Fibroblast of skin of scalp (primary cell): ENCODE measurements at places on chromosomes 6 and 20.

DNA sequence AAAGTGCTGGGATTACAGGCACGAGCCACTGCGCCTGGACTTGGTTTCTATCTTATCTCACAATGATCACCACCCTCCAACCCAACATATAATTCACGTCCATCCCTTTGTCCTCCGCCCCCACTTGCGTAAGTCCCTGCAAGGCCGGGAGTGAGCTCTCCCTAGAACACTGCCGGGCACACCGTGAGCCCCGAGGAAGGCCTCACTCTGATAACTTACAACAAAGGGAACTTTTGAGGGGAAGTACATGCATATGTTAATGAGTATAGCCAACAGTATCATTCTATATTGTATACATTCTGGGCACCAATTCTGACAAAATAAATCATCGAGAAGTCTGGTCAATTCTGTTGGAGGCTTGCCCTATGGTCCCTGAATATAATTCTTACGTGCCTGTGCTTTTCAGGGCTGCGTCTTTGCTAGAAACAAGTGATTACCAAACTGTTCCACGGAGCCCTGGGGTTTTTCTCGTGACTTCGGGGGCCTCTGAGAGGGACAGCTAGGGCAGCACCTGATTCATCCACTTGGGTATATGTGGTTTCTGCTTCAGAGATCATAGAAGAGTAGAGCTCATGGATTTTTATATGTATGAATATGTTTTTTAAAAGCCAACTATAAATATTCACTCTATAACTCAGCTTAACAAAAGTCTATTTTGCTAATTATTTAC lies 469.8 kb upstream of the AGPAT4 start:
- no peak for DNase-seq

GRCh38 chr20:49850463-49851230 lies 38.0 kb downstream of the SLC9A8 start:
- DNase-seq, result no peak

DNA sequence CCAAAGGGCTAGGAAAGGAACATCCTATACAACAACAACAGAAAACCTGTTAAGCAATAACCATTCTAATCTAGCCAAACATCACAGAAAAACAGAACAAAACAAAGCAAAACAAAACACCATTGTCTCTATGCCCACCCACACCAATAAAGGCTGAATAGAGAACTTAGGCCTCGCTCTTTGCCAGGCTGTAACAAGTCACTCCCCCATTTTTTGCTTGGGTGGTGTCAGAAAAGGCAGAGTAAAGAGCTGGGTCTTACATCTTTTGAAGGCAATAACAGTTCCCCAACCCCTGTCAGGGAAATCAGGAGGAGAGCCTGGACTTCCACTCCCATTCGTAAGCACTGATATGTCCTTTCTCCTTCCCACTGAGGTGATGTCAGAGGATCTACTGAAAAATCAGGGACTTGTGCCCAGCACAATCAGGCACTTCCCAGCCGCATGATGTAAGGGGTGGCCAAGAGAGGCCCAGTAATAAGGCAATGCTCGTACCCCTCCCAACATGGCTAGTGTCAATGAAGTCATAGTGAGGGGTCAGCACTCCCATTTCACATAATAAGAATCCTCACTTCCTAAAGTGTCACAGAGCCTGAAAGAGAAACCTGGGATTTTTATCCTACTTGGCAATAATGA lies 31.0 kb downstream of the THEMIS start:
- DNase-seq, result no peak

DNA sequence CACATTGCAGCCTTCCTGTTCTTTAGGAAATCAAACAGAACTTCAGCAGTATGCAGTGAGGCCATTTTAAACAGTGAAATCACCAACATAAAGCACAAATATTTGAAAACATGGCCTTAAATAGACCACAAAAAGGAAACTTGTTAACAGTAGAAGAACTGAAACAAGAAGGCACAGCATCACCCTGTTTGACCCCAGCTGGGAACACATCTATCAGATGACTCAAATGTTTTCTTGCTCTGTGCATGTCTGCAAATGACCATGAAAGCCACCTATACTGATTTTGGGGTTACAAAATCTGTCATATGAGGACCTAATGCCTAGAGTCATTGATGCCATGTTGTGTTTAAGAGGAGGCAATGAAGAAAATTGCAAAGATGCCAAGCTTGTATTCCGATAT lies 123.8 kb upstream of the ADGRF1 start:
- peak; percentile 23 for DNase-seq

DNA sequence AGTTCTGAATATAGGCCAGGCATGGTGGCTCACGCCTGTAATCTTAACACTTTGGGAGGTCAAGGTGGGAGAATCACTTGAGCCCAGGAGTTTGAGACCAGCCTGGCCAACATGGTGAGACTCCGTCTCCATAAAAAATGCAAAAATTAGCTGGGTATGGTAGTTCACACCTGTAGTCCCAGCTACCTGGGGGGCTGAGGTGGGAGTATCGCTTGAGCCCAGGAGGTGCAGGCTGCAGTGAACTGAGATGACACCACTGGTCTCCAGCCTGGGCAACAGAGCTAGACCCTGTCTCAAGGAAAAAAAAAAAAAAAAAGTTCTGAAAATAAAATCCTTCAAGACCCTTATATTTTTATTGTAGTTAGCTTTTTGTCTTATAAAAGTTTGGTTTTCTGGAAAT lies 11.7 kb upstream of the WTAP start:
- no peak for DNase-seq

DNA sequence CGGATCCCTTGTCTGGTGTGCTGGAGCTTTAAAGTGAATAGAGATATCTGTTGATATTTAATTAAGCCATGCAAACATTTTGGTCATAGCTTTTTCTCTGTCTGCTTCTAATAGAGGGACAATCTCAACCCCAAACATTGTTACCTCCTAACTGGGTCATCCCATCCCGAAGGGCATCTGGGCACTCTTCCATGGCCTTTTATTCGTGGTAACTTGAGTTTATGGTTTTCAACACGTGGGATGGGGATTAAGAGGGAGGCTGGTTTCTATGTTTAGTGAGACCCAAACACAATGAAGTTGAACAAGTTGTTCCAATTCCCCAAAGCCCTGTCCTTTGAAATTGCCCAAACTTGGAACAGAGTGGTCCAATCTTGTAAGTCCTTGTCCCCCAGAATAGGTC lies 1.4 kb upstream of the ENPP5 start:
- DNase-seq, result no peak

DNA sequence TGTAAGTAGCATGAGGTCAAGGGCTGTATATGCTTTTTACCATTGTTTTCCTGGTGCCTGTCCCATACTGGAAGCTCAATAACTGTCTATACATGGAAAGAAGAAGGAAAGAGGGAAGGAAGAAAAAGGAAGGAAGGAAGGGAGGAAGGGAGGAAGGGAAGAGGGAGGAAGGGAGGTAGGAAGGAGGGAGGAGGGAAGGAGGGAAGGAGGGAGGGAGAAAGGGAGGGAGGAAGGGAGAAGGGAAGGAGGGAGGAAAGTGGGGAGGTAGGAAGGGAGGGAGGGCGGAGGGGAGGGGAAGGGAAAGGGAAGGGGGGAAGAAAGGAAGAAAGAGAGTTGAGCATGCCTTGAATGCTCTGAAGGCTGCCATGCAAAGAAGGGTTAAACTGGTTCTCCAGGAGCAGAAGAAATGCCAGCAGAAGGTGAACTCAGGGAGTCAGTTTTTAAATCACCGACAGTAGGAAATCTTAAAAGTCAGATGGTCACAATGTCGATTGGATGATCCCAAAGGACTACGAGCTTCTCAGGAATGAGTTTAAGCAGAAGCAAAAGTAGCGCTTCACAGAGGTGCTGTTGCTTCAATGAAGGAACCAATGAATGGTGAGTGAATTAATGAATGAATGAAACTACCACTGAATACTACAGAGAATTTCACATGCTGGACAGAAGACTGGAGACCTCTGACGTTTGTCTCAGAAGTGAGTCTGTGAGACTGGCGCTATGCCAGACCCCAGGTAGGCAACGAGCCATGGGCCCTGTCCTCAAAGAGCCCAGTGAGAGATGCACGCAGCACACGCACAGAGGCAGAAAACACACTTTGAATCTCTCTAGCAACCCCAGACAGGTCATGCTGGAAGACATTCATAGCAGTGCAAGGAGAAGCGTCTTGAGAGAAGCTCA lies 117.6 kb downstream of the MRPL14 start:
- DNase-seq, result no peak

DNA sequence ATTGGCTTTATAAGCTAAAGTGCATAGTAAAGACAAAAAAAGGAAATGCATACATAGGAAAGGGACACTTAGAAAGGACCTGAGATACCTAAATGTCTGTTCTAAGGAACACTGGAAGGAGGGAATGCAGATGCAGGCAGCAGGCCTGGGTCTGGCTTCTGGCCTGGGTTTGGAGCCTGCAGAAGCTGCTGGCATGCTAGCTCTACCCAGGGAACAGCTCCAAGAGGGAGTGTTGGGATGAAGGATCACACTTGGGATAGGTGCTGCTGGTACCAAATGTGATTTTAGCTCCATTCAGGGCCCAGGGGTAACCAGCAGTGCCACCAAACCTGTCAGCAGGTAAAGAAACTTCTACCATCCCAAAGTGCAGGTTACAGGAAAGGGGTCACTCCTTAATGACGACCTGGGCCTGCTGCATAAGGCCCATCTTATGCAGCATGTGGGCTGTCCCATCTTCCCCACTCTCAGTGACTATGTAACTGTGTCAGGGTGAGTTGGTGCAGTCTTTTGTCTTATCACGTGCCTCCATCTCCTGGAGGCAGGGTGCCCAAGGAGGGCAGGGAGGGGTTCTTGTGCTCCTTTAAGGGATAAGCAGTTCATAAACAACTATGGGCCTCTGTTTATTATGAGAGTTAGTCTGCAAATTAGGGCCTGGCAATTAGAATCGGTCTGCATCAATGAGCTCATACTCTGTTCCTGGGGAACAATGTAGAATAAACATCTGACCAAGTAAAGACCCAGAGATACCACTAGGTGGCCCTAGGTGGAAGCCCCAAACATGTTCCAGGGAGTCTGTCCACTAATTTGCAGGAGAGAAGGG lies 26.9 kb downstream of the DDX27 start:
- peak; percentile 55 for DNase-seq

- DNase-seq, result no peak
Observed at GRCh38 chr20:58843128-58843556, 7.6 kb downstream of the GNAS-AS1 start.

DNA sequence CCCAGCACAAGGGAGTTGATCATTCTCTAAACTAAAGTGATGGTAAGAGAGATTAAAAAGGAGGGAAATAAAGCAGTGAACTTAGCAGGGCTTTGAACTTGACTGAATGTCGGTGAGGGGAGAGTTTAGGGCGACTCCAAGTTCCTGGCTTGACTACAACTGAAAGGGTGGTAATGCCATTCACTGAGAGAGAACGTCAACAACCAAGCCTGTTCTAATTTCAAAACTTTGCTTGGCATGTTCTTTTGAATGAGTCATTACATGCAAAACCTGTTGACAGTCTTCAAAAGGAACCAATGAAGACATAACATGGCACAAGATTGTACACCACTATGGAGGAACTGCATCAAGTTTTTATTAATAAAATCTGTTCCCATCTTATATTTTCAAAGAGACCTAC lies 10.3 kb upstream of the MYB start:
- DNase-seq, result no peak

GRCh38 chr6:169229615-169230321 lies 23.9 kb downstream of the THBS2 start:
- no peak for DNase-seq

GRCh38 chr6:24529985-24530384 lies 35.2 kb downstream of the ALDH5A1 start:
- DNase-seq, result no peak

DNA sequence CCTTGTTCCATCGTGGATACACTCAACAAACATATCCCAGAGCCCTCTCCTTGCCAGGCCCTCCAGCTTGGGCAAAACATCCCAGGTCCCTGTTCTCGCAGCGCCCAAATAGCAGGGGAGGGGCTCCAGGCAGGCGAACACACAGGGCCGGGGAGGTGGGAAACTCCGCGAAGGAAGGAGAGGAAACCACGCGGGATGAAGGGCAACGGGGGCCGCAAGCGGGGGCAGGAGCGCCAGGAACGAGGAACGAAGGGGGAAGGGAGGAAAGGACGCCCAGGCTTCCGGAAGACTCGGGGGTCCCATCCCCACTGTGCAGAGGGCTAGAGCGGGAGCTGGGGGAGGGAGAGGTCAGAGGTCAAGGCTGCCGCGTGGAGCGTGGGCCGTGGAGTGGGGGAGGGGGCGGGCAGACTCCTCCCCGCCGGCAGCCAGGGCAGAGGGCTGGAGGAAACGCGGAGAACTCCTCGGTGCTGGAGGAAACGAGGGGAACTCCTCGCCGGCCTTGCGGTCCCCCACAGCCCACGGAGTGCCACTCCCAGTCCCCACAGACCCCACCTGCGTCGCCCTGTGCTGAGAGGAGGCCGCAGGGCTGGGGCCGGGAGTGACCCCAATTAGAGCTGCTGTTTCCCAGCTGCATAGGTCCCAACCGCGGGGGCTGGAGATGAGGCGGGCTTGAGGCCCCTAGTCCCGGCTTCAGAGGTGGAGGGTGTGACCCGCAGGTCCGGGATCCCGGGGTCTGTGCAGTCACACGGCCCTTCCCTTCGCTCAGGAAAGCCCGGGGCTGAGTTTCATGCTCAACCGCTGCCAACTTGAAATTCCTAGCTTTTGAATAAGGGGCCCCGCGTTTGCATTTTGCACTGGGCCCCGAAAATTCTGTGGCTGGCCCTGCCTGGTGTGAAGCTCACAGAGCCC lies 1.2 kb upstream of the RBM38 start:
- no peak for DNase-seq

DNA sequence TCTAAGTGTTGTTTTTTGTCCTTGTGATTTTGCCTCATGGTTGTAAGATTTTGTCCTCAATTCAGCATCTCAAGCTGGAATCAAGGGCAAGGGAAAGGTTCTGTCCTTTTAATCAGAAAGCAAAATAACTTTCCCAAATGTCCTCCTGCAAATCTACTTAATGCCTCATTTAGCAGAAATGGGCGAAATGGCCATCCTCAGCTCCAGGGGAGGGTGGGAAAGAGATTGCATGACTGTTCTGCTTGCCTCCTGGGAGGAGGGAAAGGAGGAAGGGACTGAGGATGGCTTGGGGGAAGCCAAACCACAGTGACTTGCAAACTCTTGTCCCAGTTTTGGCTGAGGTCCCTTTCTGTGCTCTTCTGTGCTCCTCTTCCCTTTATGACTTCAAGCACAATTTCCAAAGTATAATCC lies 43.4 kb downstream of the TNFAIP3 start:
- peak; percentile 89 for DNase-seq

DNA sequence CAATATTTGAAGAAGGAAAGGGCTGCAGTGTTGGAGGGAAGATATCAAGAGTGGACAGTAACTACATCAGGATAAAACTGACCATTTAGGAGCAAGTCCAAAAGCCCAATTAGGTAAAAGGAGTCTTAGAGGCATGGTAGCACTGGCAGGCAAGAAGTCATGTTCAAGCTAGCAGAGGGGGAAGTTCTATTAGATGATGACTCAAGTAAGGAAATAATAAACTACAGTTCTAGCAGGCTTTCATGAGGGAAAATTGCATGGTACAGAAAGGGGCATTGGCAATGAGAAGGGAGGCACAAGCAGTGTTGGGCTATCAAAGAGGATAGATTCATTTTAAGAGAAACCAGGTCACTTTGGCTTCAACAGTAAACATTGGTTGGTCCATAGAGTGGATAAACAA lies 156.1 kb upstream of the PTPRK start:
- DNase-seq, result no peak

- DNase-seq, result no peak
Observed at GRCh38 chr20:20904501-20904831, 192.0 kb upstream of the RALGAPA2 start.
